ENCODE measurements at places on chromosomes 2 and 18.
A peak's percentile ranks its signal among the peaks of the same experiment; 100 is the strongest.

GRCh38 chr18:56487801-56488200 is 150.6 kb downstream of the TXNL1 start:
- DNase-seq: no peak

DNA sequence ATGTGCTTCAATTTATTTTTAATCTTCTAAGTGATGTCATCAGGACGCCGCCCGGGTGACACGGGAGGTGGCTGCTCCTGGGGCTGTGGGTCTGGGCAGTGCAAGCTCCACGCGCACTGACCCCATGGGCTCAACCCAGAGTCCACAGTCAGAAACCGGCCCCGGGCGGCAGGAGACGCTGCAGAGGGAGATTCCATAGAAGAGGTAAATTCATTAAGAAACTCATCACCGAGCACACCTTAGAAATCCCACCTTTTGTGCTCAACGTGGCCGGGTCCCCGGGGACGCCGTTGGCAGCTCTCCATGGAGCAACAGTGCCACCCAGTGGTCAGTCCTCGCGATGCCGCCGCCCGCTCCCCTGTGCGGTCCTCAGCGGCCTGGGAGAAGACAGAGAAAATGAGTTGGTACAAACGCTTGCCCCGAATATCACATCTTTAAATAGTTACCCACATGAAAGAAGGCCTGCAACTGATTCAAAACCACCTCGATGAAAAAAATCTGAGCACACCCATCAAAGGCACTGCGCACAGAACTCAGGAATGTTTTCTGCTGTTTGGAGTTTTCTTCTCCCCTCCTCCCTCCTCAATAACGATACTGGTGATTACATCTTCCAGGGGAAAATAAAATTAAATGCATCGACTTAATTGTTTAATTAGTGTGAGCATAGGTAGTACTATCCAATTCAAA is 92.6 kb downstream of the CMPK2 start:
- peak; percentile 69 for DNase-seq

GRCh38 chr2:199261239-199261638 is 196.5 kb downstream of the SATB2 start:
- no peak for DNase-seq

DNA sequence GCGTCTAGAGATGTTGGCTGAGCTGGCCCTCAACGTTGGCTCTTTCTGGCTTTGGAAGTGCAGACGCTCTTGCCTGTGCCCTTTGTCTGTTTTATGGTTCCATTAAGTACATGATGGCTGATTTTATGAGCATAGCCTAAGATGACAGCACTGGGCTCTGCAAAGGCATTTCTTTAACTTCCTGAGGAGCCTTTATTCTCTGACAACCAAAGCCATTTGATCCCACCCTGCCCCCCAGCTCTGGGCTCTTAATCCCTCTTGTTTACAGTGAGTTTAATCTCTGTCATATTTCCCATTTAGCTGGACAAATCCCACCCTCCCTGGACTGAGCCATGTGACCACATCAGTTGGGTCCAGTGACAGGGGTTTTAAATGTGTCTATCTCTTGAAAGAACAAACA is 195.9 kb downstream of the ACKR3 start:
- no peak for DNase-seq

- no peak for DNase-seq
These were observed 598.6 kb downstream of the SLC4A3 start for GRCh38 chr2:220226076-220226475.

DNA sequence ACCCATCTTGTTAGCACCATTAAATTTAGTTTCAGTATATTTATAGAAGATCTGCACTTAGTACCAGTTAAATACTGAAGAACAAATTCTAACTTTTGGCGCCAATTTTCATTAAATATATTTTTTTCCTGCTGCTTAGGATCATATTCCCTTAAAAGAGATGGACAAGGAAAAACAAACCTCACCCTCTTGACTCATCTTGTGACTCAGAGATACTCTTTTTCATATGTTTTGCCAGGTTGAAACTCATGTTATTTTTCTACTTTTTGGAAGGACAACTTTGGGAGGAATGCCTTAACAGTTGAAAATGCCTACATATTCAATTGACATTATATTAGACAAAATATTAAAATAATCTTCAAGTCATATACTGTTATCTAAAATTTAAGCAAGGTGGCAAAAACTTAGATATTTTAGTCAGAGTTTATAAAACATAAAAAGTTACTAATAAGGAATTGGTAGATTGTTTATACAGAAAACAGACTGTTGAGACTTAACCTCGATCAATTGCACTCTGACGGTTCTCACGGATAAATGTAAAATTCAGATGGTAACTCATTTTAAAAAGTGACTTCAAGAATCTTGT is 36.2 kb downstream of the PNO1 start:
- no peak for DNase-seq

DNA sequence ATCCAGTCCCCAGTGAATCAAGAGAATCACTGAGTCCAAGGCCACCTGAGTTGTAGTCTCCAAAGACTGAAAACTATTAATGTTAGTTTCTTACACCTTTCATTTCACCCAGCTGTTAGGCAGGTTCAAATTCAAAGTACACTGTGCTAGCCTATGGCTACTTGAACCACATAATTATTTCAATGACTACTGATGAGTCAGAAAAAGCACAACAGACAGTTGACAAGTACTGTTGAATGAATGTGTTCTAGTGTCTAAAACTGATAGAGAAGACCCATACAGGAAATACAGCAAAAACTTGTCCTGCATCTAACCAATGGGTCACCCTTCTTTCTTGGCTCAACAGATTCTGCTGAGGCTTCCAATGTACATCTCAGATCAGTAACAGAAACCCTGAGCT is 160.9 kb downstream of the MYO5B start:
- no peak for DNase-seq

- DNase-seq: no peak
These were observed 120.6 kb downstream of the NDUFA10 start for GRCh38 chr2:239904496-239904895.

GRCh38 chr2:98518101-98518500 is 73.4 kb downstream of the INPP4A start:
- peak; percentile 58 for DNase-seq

GRCh38 chr2:214127571-214127970 is 283.3 kb upstream of the VWC2L start:
- no peak for DNase-seq

GRCh38 chr2:113234721-113235346 is 43.9 kb downstream of the PAX8 start:
- no peak for DNase-seq

GRCh38 chr2:236133410-236134012 is 34.7 kb downstream of the GBX2 start:
- DNase-seq: no peak

DNA sequence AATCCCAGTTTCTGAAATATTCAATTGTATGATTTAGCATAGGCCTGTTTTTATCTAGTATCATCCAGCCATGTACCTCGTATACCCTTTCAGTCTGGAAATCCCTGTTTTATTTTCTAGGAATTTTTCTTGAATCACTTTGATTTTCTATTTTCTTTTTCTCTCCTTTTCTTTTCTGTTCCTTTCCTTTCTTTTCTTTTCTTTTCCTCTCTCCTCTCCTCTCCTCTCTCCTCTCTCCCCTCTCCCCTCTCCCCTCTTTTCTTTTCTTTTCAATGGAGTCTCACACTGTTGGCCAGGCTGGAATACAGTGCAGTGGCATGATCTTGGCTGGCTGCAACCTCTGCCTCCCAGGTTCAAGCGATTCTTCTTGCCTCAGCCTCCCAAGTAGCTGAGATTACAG is 63.5 kb downstream of the SMCHD1 start:
- DNase-seq: no peak

- DNase-seq: no peak
These were observed 2.7 kb downstream of the PPP1CB start for GRCh38 chr2:28754321-28754720.

GRCh38 chr18:78160961-78161656 is 818.5 kb upstream of the SALL3 start:
- DNase-seq: no peak

DNA sequence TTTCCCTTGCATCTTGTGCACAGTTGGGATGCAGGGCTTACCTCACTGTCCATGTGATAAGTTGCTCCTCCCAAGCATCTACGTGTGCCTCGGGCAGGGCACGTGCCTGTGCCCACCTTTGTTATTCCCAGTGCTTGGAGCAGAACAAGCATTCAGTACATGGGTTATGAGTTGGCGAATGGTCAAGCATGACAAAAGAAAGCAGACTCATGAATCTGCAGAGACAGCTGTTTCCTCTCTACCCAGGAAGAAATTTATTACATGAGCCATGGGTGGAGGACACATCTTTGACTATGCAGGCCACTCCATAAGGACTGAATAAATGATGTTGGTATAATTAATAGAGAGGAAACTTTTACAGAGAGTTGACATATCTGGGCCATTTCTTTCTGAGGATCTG is 127.8 kb downstream of the TPGS2 start:
- no peak for DNase-seq

DNA sequence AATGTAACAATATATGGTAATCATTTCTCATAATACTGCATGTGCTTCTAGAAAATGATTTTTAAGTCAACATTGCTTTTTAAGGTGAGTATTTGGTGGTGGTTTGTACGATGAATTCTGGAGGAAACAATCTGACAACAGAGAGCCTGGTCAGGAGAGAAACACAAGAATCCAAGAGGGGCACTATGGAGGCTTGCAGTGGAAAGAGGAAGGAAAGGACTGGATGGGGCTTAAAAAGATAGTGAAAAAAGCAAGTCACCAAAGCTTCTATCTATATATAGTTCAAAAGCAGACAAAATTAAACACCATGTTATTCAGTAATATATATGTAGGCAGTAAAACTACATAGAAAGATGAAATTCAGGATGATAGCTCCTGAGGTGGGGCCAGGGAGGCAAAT is 109.4 kb upstream of the SERTAD2 start:
- no peak for DNase-seq

DNA sequence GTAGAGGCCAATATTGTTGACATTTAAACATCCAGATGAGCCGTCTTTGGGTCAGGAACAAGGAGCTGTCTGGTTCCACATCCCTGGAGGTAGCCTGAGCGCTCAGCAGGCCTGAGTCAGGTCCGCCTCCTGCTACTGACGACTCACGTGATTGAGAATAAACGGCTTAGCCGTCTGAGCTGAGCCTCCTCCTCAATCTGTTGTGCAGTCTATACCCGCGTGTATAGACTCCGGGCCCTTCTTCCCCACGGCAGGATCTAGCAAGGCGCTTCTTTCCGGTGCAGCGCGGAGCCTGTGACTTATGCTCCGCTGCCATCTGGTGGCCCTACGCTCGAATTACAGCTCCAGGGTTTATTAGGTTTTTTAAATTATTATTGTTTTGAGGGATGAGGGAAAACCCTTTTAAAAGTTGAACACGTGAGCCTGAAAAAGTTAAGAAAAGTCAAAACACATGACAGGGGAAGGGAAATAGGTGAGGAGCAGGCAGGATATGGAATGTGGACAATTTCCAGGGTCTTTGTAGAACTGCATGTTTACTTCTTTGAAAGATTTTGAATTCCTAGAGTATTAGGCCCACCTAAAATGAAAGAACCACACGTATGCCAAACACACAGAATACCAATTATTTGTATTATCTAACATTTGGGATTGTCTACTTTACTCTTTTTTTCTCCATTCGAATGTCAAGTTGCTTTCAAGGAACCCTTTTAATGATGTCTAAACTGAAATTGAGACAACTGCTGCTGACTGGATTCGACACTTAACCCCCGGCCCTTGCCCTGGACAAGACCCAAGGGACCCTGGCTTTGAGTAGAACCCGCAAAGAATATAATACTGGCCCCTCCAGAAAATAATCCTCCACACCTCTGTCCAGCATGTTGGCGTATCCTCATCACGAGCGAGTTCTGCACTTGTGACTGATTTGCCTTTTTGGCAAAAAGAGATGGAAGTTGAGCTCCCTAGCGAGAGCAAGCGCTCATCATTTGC is 112.4 kb upstream of the ZNF236 start:
- no peak for DNase-seq

- DNase-seq: no peak
These were observed 70.7 kb downstream of the RBM43 start for GRCh38 chr2:151191001-151191400.

- DNase-seq: no peak
These were observed 104.5 kb upstream of the CDH2 start for GRCh38 chr18:28281400-28281799.

DNA sequence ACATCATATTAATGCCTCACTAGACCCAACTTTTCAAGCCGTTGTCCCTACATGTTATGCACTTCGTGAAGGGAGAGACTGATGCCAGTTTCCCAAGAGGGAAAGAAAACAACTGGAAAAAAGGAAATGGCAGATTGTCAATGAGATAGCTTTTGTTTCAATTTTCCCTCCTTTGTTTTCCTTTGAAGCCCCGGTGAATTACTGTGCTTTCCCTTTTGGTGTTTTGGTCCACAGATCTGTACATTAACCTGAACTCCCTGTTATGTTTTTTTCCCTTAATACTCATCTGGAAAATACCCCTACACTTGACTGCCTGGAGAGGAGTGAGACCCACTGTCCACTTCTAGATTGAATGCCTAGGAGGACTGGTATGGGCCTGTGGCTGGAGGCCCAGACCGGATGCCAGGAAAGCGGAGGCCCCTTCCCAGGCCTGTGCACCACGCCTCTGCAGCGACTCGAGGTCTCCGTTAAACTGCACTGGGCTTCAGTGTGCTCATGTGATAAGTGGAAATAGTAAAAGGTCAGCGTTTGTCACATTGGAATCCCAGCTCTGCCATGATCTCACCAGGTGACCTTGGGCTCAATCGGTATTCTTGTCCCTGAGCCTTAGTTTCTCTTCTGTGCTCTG is 106.4 kb downstream of the GATA6 start:
- no peak for DNase-seq

GRCh38 chr2:140905083-140905781 is 1225.6 kb downstream of the LRP1B start:
- no peak for DNase-seq

DNA sequence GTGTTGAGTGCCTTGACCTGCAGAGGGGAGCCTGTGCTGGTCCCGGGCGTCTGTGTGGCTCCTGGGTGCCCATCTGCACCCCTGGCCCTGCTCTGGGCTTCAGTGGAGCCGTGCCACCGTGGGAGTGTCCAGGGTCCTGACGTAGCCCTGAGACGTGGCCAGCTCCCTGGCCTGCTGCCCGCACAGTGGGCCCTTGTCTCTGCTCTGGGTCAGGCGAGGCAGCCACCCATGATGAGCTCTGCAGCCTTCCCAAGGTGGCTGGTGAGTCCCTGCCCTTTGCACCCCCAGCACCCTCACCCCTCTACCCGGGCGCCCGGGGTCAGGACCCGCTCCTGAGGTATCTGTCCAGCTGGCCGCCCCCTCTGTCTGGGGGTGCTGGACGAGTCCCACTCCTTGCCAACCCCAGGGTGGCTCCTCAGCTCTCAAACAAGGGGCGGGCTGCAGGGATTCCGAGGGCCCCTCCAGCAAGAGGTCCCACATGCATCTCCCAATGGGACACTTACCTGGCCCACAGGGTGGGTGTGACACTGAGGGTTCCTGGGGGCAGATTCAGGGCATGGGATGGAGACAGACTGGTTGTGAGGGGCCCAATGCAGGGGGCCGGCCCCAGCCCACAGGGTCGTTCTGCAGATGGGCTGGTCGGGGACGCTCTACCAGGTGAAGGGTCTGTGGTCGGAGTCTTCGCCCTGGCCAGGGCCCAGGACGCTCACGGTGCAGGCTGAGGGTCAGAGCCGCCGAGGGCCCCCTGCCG is 2.4 kb downstream of the NEU4 start:
- DNase-seq: no peak
